Kidney tubule cell (primary cell): ENCODE measurements at places on chromosomes 11 and 22.

DNA sequence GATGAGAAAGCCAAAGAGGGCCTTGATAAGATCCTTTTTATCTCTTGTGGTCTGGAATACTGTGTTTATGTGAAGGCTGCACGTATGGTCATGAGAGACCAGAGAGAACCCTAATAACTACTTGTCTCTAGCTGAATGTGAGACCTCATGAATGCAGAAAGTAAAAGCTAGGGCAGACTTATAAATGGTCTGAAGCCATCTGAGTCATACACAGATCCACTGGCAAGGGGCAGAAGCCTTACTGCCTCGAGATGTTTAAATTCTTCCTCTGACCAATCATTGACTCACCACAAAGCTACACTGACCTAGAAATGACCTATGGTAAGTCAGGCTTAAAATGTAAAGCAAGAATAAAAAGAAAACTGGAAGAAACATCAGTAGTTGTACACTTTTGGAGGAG lies 22.7 kb upstream of the OR4B1 start:
- peak; percentile 61 for DNase-seq

GRCh38 chr22:35860087-35860733 lies 142.5 kb downstream of the APOL5 start:
- DNase-seq = no peak

DNA sequence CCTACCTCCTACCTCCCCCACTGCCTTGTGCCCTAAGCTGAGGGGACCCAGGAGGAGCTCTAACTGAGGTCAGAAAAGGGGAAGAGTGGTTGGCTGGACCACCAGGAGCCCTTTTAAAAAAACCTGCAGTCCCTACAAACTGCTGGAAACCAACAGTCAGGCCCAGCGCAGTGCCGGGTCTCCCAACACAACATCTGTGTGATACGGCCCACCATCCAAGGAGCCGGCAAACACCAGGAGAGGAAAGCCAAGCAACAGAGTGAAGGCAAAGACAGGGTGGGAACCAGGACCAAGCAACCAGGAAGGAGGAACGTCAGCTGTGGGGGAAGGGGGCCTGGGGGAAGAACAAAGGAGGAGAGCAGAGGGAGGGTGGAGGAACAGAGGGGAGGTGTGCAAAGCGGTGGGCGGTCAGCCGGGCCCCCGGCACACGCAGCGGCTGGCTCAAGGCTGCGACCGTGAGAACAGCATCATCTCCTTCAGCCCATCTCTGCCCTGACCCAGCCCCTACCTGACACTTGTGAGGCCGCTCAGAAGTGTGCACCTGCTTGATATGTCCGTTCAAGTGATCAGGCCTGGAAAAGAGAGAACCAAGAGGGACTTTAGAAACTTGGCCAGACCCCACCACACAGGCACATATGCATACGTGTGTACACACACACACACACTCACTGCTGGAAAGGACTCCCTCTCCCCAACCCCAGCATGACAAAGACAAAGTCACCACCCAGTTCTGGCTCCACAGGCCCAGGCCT lies 3.6 kb downstream of the PATZ1 start:
- DNase-seq = peak; percentile 34

- no peak for DNase-seq
These were observed 61.9 kb upstream of the BARX2 start for GRCh38 chr11:129313541-129314297.

- no peak for DNase-seq
These were observed 2.6 kb downstream of the OVOL1 start for GRCh38 chr11:65789230-65790103.

- no peak for DNase-seq
These were observed 131.7 kb downstream of the TBC1D22A start for GRCh38 chr22:46894081-46894671.

- DNase-seq = no peak
These were observed 6.6 kb downstream of the TREH start for GRCh38 chr11:118672846-118673245.

DNA sequence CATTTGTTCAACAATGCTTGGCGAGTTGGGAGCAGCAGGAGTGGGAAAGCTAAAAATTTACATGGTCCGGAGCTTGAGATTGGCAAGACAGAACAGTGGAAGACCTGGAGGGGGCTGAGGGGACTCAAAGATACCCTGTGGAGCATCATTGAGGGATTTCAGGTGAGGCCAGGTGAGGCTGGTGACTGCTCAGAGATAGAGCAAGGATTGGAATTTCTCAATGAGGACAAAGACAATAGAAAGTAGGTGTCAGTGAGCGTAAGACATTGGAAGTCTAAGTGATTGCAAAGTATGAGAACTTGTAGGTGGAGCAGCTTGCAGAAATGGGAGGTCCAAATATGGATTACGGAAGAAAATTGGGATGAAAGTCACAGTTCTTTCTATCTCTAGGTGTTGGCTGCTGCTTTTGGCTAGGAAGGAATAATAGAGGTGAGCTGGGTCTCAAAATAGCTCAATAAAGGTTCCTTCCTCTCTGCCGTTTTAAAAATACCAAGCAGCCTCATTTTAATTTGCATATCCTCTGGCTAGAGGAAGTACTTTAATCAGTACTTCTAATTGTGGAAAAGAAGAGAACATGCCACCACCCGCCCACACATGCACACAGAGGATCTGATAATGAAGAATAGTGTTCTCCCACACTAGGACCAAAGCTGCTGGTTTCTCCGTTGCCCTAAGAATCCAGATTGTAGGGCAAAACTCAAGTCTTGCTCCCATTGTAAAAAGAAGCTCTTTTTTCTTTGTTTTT lies 41.8 kb upstream of the SORL1-AS1 start:
- DNase-seq = no peak

DNA sequence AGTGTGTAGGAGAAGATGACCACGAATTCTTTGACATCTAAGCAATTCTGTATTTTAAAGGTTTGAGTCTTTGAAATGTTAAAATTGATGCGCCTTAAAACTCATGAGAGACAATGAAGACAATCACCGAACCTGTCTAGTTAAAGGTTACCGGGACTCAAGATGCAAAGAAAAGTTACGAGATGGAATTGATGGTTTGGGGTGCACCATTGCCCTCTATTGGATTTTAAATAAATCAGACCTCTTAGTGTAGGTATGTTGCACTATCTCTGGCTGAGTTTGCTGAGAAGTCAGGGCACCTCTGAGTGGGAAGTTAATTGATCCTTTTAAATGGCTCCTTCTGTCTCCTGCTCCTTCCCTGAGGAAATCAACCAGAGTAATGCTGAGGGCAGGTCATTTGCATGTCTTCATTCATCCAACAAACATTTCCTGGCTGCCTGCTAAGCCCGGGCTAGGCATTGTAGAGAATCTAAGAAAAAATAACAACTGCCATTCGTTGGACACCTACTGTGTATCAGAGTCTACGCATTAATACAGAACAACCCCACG lies 19.4 kb upstream of the TMA7B start:
- DNase-seq = no peak

DNA sequence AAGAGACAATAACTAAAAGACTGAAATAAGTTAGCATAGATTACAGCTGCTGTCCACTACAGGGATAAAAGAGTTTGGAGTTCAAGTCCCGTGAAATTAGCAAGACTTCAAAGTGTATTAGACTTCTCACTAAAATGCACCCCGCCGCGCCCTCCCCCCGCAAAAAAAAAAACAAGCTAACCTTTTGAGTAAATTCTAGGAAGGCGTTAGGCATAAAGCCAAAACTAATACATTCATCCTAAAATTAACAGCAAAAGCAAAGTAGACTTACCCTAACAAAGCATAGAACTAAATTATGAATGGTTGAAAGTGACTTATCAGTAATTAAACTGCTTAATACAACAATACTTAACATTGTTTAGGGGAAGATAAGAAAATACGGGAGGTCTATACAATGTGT lies 581.0 kb upstream of the CHORDC1 start:
- no peak for DNase-seq

DNA sequence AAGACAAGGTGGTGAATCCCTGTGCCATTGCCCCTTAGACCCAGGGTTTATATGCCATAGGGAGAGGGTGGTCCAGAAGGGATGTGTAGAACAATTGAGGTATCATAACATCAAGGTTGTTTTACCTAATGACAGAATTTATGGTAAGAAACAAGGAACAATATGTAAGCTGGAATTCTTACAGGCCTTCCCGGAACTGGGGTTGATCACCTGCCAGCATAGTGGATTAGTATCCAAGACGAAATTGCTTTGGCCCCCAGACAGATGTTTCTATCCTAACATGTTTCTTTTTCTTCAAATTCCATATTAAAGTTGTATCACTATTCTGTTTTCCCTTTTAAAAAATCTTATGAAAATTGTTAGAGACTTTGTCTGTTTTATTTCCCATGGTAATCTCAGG lies 343.8 kb upstream of the ANO3 start:
- DNase-seq = no peak

- no peak for DNase-seq
These were observed 23.3 kb downstream of the BCR start for GRCh38 chr22:23203452-23204124.

DNA sequence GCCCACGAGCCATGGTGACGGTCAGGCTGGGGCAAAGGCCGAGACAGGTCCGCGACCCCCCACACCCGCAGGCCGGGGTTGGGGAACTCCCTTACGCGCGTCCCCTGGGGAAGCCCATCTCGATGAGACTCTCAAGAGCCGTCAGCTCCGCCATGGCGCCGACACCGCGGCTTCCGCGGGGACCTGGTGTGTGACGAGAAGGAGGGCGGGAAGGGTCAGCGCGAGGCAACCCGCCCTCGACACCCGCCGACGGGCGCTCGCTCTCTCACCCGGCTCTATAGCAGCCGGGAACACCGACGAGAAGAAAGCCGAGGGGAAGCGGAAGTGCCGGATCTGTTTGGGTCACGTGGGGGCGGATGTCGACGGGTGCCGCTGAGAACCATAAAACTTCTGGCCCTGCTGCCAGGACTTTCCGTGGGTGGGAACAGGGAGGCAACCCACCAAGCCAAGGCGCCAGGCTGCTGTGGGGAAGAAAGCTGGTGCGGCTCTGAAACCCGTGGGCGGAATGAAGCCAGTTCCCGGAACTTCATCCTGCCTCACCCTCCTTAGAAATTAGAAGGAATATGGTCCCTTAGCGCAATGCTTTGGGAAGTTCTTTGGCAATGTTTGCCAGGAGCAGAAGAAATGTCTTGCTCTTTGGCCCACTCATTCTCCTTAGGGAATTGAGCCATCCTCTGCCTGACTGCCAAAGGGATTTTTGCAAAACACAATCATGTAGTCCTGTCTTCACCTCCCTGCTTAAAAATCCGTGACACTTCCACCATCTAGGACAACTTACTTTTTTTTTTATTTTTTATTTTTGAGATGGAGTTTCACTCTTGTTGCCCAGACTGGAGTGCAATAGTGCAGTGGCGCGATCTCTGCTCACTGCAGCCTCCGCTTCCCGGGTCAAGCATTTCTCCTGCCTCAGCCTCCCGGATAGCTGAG lies at the start of gene UBXN1:
Gene UBXN1, minus strand, starts transcription at position 304 of the 927 bp plus-strand sequence. Its CDS starts 150 bp downstream, at position 154.
- peak; percentile 85 for DNase-seq

- DNase-seq = peak; percentile 80
These were observed 3.2 kb upstream of the RTN4RL2 start for GRCh38 chr11:57456960-57457642.

- peak; percentile 67 for DNase-seq
These were observed 741 bp upstream of the TALDO1 start for GRCh38 chr11:746289-747157.

DNA sequence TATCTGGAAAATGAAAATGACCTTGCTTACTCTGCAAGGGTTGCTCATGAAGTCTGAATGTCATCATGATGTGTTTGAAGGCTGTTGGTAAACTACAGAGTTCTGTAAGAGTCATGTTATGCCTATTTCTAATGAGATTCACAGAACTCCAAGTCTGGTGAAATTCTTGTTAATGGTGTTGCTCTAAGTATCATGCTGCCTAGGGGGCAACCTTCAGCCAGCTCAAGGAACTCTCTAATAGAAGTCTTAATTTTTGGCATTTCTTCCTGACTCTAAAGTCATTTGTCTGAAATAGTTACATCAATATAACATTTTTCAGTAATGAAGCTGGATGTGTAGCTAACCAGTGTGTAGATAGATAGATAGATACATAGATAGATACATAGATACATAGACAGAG lies 302.8 kb downstream of the FAT3 start:
- no peak for DNase-seq

DNA sequence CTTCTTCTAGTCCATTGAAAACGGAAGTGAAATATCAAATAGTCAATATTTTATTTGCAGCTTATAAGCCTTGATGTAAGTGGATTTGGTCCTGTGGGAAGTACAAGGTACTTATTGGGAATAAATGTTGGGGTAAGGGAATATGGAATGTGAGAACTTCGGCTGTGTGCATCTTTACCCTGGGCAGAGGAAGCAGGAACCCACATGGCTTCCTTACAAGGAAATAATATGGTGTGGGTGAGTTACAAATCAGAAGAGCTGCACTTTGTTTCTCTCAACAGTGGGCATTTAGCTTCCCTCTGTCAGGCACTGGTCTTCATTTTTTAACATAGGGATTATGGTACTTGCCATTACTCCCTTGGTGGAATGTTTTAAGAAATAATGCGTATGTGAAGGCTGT lies 77.9 kb downstream of the SCN3B start:
- DNase-seq = no peak

DNA sequence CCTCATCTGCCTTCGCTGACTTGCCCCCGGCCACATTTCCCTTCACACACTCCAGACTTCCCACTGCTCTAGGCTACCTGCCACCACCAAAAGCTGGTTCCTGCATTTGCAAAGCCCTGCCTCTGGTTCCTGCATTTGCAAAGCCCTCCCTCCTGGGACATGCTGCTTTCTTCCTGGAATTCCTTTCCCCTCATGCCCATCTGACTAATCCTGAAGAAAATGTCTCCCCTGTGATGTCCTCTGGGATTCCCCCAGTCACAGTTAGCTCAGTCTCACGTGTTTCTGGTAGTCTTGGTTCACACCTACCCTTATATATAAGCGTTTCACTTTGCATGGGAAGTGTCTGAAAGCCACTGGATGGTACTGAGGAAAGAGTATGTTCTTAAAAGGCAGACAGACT lies 206.9 kb downstream of the DBX1 start:
- DNase-seq = peak; percentile 93

GRCh38 chr22:47390026-47390970 lies 627.8 kb downstream of the TBC1D22A start:
- DNase-seq = no peak

- peak; percentile 63 for DNase-seq
These were observed 625.1 kb upstream of the ANO5 start for GRCh38 chr11:21567645-21568290.

DNA sequence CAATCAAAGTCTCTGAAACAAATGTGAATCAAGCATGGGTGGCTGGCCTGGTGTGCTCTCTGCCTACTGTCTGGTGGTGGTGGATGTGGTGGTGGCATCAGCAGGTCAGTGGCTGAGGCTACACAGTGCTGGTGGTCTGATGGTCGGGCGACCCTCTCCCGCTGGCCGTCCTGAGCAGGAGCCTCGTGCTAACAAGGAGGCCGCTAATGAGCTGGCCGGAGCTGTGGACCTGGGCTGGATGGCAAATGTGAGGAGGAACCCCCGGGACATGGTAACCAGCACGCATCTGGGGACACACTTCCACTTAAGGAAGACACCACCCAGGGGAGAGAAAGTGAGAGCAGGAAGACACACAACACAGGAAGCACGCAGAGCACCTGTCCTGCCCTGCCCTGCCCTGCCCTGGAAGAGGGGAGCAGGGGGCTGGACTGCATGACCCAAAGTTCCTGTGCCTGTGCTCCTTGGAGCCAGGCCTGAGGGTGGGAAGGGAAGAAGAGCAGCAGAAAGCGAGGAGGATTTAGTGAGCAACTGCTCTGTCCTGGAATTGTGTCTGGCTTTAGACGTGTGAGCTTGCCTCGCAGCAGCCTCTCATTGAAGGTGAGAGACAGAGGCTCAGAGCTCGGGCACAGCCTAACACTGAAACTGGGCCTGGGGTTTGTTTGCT lies 23.7 kb downstream of the SLC37A2 start:
- DNase-seq = no peak
